ENCODE measurements at places on chromosomes 16 and 17.
A peak's percentile ranks its signal among the peaks of the same experiment; 100 is the strongest.

GRCh38 chr17:7987112-7987893 is 15.1 kb upstream of the GUCY2D start:
- DNase-seq = no peak

- no peak for DNase-seq
These were observed 499.4 kb upstream of the HSBP1 start for GRCh38 chr16:83308414-83308813.

DNA sequence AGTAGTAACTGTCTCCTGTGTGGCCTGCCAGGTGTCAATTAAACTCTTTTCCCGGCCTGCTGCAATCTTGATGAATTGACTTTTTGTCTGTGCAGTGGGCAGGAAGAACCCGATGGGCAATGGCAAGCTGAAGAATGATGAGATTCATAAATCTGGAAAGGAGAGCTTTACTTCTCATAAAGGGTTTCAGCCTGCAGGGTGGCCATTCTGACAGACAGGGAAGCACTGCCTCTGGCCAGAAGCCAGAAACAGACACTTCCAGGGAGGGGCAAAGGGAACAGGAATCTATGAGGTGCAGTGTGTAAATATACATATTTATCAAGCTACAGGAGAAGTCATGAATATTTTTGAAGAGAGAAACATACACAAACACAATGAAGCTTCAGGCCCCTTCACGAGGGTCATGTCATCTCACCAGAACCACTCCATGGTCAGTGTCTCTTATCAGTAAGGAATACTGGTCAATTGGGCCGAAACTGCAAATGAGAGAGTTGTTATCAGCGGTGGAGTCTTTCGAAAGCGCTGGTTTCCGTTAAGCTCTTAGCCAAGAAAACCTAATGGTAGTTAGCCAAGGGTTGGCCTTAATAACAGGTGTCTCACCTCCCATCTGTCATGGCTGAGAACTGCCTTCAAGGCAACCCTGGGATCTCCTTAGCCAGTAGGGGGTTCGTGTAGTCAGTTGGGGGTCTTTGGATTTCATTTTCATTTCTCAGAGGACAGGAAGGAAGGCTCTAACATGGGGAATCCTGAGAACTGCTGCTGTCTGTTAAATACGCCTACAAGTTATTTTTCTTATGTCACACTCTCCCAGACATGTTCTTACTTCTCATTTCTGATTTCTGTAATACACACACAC is 1.2 kb upstream of the NARF start:
- no peak for DNase-seq

- DNase-seq = no peak
These were observed 42.4 kb downstream of the TOM1L2 start for GRCh38 chr17:17929655-17930380.

DNA sequence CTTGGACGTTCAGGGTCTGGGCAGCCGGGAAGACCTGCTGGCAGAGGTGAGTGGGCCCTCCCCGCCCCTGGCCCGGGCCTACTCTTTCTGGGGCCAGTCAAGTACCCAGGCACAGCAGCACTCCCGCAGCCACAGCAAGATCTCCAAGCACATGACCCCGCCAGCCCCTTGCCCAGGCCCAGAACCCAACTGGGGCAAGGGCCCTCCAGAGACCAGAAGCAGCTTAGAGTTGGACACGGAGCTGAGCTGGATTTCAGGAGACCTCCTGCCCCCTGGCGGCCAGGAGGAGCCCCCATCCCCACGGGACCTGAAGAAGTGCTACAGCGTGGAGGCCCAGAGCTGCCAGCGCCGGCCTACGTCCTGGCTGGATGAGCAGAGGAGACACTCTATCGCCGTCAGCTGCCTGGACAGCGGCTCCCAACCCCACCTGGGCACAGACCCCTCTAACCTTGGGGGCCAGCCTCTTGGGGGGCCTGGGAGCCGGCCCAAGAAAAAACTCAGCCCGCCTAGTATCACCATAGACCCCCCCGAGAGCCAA is 8.6 kb upstream of the ABCC3 start:
- DNase-seq = peak; percentile 71

DNA sequence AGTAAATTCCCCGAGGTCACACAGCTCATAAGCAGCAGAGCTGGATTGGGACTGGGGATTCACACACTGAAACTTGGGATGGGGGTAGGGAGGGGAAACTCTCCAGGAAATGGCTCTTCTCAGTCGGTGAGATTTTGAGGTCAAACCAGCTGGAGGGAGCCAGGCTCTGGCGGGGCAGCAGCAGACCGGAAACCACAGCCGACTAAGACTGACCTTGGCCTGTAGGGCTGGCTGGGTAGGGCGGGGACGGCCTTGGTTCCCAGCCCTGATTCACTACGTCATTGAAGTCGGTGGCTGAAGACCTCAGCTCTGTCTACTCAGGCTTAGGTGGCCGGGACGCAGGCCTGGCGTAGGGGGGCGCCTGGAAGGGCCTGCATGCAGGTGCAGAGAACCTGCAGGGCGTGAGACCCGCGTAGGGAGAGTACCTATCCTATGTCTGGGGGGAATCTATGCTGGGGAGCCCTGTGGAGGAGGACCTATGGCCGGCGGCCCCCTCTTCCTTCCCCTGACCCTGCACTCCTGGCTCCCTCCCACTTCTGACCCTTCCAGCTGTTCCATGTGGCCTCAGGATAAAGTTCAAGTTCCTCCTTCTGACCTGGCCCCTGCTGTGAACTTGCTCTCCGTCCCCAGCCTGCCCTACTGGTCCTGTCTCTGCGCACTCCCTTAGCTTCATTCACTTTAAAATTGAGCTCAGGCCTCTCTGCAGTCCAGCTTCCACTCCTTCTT is 11.9 kb upstream of the SLC4A1 start:
- no peak for DNase-seq

DNA sequence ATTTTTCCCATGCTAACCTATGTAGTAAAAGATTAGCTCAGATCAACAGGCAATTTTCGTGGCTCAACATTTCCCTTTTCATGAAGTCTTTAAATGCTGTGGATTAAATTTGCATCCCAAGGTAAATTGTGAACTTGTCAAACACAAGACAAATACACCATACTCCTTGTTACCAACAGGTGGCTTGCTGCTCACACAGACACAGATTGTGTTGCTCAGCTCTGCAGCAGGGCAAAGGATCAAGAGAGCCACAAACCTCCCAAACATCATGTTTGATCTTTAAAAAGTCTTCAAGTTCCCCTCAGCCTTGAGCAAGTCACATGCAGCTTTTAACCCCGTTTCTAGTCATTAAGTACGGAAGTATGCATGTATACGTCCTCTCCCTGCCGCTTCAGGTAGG is 119.6 kb upstream of the CNTNAP4 start:
- DNase-seq = no peak

Data from breast epithelium (tissue), 4 donors.